ENCODE measurements at places on chromosomes 3 and 15.

DNA sequence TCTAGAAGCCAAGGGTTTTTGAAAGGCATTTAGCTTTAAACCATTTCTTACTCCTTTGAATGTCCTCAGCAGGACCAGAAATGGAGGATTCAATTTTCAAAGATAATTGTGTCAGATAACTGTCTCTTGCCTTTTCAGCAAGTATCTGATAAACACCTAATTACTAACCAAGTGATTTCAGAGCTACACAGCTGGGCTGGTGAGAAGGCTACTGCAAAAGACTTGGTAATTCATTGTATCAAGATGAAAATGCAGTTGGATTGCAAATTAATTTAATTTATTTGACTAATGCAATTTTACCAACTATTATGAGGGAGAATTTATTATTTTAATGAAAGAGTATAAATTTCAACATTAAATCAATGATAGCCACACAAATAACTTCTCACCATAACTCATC is 165.4 kb downstream of the ROBO1 start:
- DNase-seq: no peak

DNA sequence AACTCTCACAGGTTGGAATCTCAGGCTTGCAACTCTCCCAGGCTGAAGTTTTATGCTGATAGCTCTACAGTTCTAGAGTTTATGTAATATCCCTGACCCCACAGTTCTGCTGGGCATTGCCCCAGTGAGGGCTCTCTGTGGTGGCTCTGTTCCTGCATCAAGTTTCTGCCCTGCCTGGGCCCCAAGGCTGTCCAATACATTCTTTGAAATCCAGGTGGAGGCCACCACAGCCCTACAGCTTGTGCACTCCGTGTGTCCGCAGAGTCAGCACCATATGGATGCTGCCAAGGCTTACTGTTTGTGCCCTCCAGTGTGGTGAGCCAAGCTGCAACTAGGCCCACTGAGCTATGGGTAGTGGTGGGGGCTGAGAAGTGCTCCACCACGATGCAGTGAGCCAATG is 1141.2 kb upstream of the EPHA6 start:
- no peak for DNase-seq

DNA sequence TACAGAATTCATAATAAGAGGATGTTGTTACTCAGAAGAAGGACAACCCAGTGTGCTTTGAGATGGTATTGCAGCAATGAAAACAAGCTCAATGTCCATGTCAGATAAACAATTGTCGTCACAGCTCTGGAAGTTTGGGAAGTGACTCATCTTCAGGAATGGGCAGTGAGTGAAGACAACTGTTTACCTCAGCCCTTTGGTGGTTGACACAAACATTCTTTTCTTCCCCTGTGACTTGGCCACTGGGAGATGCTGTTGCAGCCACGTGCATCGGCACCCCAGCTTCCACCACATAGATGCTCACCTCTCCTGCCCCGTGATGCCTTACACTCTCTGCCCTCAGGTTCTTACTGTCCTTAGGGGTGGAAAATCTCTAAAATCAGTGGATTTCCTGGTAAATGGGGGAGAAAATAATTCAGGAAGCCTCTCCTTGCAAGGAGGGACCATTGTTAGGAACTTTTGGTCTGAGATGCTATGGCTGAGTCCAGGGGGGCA is 114.1 kb upstream of the GALNT15 start:
- no peak for DNase-seq

GRCh38 chr3:138187296-138188012 is at the start of gene ARMC8:
ARMC8 (plus strand) TSS chr3:138187301; CDS start chr3:138187555, 254 bp downstream.
- peak; percentile 3 for DNase-seq

GRCh38 chr3:157444797-157445184 is 8.1 kb downstream of the PTX3 start:
- DNase-seq: no peak

- no peak for DNase-seq
These were observed 17.6 kb downstream of the PAQR5 start for GRCh38 chr15:69316291-69316690.

DNA sequence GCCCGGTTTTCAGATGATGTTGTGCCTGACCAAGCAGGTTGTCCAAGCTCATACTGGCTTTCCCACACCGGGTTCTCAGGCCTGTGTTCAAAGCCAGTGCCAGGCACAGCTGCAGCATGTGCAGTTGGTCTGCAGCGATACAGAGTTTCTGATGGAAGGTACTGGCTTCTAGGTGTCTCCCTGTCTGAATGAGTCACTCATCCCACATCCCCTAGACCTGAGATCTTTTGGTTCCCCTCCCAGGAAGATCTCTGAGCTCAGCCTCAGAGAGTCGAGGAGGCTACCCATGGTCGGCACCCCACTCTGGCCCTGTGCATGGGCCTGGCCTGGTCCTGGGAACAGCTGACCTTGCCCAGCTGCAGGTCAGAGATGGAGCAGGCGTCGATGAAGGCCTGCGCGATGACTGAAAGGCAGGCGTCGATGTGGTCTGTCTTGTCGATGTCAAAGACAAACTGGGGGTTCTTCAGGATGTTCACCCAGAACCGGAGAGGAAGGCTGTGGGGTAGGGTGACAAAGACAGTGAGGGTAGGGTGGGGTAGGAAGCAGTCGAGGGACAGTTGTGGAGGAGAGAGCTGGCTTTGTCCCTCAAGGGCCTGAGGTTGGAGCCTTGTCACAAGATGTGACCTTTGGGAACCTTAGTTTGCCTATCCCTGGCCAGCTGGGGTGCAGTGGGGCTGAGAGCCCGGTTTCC is 15.3 kb downstream of the H1-8 start:
- no peak for DNase-seq

GRCh38 chr3:32155117-32155516 is 48.7 kb downstream of the GPD1L start:
- DNase-seq: no peak

GRCh38 chr15:68303134-68303533 is 25.6 kb downstream of the FEM1B start:
- no peak for DNase-seq

DNA sequence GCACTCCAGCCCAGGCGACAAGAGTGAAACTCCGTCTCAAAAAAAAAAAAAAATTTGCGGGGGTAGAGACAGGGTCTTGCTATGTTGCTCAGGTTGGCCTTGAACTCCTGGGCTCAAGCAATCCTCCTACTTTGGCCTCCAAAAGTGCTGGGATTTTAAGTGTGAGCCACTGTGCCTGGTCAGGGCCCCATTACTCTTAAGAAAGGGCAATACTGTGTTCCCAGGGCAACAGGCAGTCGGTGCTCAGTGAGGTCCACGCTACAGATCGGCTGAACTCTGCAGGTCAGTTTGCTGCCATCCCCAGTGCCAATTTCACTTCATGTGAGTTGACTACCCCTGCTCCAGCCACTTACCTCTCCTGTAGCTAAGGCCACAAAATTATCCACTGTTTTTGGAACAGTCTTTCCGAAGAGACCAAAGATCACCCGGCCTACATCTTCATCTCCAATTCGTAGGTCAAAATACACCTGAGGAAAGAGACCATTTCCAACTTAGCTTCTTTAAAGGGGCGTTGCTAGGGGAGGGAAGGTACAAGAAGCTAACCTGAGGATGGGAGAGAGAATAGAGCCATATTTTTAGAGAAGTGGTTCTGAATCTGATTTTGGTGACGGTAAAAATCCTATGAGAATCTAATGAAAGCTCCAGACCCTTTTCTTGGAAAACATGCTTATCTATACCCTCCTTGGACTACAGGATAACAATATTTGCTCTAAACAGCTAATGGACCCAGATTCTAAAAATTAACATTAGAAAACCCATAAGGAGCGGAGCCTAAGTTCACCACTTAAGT is 939 bp downstream of the PPIB start:
- no peak for DNase-seq

- DNase-seq: no peak
These were observed 102.7 kb downstream of the PTPRG start for GRCh38 chr3:61664105-61664482.

DNA sequence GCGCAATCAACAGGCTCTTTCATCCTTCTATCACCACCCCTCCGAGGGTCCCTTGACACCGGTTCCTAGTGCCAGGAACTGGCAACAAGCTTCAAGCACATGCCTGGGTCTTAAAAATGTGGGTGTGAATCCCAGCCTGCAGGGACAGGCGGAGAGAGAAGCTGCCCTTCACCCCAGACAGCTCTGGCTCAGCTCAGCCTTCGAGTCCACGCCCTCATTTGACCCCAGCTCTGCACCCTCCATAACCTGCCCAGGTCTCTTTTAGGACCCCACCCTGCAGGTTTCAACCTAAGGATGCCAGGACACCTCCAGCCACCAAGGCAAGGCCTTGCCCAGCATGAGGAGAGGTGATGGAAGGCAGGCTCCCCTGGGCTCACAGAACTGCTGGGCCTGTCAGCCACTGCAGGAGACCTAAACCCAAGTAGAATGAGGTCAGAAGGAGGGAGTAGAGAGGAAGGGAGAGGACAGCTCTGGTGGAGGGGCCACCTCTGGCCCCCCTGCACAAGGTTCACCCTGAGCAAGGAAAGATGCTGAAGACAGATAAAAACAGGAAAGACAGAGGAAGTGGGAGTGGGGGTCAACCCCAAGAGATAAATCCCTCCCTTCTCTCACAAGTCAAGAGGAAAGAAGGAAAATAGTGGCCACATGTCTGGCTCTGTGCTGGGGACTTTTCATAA is 2.6 kb upstream of the LOXL1 start:
- DNase-seq: no peak

- no peak for DNase-seq
These were observed 50.4 kb downstream of the IL12A start for GRCh38 chr3:160038862-160039562.

- DNase-seq: no peak
These were observed 261.2 kb downstream of the SHOX2 start for GRCh38 chr3:157844800-157845565.

DNA sequence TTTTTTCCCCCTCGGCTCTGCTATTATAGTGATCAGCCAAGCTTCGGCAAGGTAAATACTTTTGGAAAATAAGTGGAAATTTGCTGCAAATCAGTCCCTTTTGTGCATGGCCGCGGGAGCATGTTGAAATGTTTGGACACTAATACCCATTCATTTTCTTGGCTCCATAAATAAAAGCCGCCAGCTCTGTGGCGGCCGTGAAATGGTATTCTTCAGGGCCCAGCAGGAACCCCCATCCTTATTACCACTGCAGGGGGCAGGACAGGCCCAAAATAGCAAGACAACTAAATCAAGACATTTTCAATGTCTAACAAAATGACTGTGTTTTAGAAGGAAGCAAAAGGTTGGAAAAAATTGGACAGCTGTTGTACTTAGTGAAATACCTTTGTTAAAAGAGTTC is 362.3 kb downstream of the NR2F2 start:
- no peak for DNase-seq

- DNase-seq: no peak
These were observed 258.9 kb downstream of the UACA start for GRCh38 chr15:70504299-70504951.

DNA sequence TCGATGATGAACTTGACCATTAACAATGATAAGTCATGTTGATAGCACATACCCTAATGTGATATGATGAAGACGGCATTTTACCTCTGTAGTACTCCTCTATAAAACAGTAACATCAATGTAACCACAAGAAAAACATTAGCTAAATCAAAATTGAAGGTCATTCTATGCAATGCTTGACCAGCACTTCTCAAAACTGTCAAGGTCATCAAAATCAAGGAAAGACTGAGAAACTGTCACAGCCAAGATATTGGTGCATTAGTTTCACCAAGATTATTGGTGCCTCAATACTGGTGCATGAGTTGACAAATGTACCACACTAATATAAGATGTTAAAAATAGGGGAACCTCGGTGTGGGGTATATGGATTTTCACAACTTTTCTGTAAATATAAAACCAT is 251.1 kb upstream of the CNTN4 start:
- no peak for DNase-seq

GRCh38 chr15:59295261-59296001 is 77.2 kb downstream of the MYO1E start:
- no peak for DNase-seq

DNA sequence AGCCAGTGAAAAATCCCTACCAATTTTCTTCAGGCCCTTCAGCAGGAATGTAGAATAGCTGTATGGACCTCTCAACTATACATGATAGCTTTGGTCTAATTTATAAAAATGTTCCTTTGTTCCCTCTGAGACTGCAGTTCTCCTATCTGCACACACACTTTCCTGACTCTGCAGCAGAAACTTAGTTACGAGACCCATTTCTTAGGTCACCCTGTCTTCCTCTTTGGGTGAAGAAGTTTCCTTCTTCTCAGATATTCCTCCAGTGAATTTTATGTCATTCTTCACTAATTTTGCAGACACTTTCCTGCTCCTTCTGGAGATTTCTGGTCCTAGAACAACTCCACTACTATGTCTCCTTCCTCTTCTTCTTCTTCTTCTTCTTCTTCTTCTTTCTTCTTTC is 42.6 kb downstream of the CD200R1L start:
- DNase-seq: no peak

- DNase-seq: no peak
These were observed 665.4 kb downstream of the NLGN1 start for GRCh38 chr3:174062923-174063322.

GRCh38 chr3:46183330-46183729 is 24.8 kb downstream of the CCR1 start:
- no peak for DNase-seq

GRCh38 chr3:122680475-122681283 is at the start of gene PARP14:
PARP14 (plus strand) TSS chr3:122680839; CDS start chr3:122680884, 45 bp downstream.
- DNase-seq: peak; percentile 43

- no peak for DNase-seq
These were observed 12.1 kb downstream of the PRR23E start for GRCh38 chr3:127204841-127205582.
